ENCODE measurements at places on chromosomes 2 and 18. TPM values are rescaled to one million over a fixed set of nuclear protein-coding genes. Genes with fewer than 3 reads are reported as not detected.

- H3K27me3 ChIP-seq, result peaks cover 61% of the 10 kb centered on the region
- no peaks in the 10 kb centered on the region for H3K36me3 ChIP-seq
- no peak within 1 kb of the TSS for H3K27ac ChIP-seq
Measured at GRCh38 chr2:196592911-196593881, 46.3 kb upstream of the CCDC150 start.

GRCh38 chr2:163713534-163714311 is 22.1 kb downstream of the FIGN start:
- H3K27ac ChIP-seq, result no peak overlapping the region
- DNase-seq, result no peak
- no peaks in the 10 kb centered on the region for H3K27me3 ChIP-seq
- no peaks in the 10 kb centered on the region for H3K36me3 ChIP-seq
- no peak overlapping the region for H3K4me3 ChIP-seq

The GREB1L gene
- not detected for total RNA-seq

The MAPK4 gene
- not detected for total RNA-seq

The SNTG2 gene
- total RNA-seq, result 0.25 TPM

Measured in activated CD4-positive, alpha-beta T cell treated with anti-CD3 and anti-CD28 coated beads for 36 hours (primary cell).